NCI-H446 (cell line): ENCODE measurements at places on chromosomes 13 and 19.

- no peak for DNase-seq
These were observed 4.3 kb downstream of the DMKN start for GRCh38 chr19:35509018-35509652.

GRCh38 chr19:4717191-4717965 is 6.3 kb downstream of the DPP9 start:
- no peak for DNase-seq

- DNase-seq, result no peak
These were observed at the start of gene DAZAP1 for GRCh38 chr19:1407528-1408299. Gene DAZAP1 (plus strand): TSS chr19:1407586. CDS start chr19:1407774, 188 bp downstream.

- no peak for DNase-seq
These were observed 17.8 kb upstream of the FOSB start for GRCh38 chr19:45450012-45450333.

GRCh38 chr13:33153421-33154404 is 131.8 kb downstream of the STARD13 start:
- no peak for DNase-seq

- no peak for DNase-seq
These were observed 2.0 kb downstream of the MTUS2 start for GRCh38 chr13:28822151-28822550.

DNA sequence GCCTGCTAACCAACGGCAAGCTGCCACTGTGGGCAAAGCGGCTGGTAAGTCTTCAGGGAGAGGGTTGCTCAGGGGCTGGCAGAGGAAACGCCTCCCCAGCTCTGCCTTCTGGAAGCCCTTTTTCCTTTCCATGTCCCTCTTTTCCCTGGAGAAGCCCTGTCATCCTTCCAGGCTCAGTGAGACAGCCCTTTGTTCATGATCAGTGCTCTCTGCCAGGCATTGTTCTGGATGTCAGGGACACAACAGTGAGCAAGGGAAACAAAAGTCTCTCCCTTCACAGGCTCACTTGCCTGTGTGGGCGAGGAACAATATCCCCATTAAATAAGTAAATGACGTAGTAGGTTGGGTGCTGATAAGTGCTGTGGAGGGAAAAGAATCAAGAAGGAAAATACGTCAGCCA is 13.9 kb upstream of the OVOL3 start:
- no peak for DNase-seq
